AG04450 (cell line): ENCODE measurements at places on chromosomes 16 and 17.

DNA sequence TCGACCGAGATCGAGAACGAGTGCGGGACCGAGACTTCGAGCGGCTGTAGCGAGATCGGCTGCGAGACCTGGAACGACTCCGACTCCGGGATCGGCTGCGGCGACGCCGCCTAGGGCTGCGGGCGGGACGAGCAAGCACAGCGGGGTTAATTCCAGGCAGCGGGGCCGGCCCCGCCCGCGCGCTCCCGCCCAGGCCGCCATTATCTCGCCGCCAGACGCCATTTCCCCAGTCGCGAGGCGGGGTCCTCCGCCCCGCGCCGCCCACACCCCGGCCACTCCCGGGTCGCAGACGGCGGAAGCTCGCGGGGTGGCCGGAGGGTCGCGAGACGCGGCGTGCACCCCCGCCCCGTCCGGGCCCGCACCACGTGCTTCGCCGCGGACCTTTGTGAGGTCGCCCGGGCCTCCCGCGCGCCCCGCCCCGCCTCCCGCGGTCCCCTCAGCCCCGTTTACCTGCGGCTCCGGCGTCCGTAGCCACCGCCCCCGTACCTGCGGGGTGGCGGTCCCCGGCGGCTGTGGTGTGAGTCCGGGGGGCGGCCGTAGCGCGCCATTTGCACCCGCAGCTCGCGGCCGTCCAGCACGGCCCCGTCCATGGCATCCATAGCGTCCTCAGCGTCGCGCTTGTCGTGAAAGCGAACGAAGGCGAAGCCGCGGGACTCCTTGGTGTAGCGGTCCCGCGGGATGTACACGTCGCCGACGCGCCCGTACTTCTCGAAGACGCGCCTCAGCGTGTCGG, 616 bp downstream of the SRSF2 start:
- no peak for DNase-seq

DNA sequence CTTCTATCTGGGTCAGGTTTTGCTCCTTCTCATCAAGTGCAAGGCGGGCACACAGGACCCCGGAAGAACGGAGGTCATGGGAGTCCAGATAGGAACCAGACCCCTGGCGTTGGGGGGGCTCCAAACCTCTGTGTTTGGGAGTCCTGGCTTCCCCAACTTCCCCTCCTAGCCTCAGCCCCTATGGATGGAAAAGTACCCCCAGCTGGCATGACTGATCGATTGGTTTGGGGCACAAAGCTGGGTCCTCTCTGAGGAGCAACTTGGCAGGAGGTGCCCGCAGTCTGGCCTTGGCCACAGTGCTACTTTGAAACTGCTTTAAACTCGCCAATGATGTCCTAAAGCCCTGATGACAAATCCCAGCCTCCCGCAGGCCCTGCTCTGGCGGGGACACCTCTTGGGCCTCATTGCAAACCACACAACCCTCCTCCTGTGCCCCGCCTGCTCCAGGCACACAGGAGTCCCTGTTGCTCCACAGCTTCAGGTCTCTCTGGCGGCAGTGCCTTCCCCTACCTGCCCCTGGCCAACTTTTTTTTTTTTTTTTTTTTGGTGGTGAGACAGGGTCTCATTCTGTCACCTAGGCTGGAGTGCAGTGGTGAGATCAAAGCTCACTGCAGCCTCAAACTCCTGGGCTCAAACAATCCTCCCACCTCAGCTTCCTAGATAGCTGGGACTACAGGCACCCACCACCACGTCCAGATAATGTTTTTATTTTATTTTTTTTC, 38.0 kb upstream of the SNN start:
- DNase-seq, result no peak

GRCh38 chr17:64221679-64222078, 41.4 kb downstream of the TEX2 start:
- DNase-seq, result no peak

DNA sequence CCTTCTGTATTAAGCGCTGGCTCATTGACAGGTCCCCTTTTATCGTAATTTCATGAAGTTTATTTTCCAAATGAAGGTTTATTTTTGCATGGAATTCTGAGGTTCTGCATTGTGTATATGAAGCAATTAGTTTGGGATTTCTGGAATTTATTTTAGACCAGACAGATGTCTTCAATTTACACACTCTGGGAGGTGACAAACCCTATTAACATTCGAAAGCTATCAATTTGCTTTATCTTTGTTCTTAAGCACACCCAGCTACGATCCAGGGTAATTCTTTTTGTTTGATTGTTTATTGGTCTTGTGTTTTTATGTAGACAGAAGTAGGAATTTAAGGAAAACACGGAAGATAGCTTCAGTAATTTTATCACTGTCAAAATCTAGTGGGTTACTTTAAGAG, 264.6 kb downstream of the HS3ST3A1 start:
- no peak for DNase-seq

GRCh38 chr16:83838151-83838550, 30.4 kb downstream of the HSBP1 start:
- no peak for DNase-seq

DNA sequence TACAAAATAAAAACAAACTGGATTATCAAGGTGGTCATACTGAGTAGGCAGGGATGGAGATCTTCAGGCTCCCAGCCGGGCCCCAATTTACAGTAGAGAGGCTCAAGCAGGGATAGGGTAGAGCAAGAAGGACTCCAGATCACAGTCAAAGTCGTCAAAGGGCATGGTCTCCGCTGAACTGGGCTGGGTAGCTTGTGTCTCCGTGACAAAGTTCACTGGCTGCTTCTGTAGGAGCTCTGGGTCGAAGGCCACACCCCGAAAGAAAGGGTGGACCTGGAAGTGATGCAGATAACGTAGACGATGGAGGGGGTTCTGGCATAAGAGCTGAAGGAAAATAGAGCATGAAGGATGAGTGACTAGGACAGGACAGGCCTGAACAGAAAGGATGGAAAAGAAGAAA, 3.6 kb downstream of the RSKR start:
- no peak for DNase-seq

GRCh38 chr17:10698096-10698818, 863 bp downstream of the ADPRM start:
- no peak for DNase-seq

DNA sequence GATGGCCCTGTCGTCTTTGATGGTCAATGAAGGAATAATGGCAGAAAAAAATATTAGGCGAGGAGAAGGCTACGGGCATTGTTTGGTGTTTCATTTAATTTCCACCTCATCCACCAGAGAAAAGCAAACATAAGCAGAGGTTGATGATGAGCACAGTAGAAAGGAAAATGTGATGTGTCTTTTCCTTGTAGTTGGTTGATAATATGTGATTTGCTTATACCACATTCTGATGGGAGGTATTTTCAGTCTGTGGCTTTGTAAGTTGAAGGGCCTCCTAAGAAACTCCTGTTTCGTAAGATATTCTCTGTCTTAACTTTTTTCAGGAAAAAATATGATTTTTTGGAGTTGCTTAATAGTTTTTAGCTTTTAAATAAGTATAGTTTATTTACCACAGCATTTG, 215.7 kb downstream of the PRKCA start:
- no peak for DNase-seq

GRCh38 chr17:5705081-5705875, 121.0 kb upstream of the NLRP1 start:
- DNase-seq, result no peak

- no peak for DNase-seq
Measured at GRCh38 chr16:89103781-89104180, 10.1 kb downstream of the ACSF3 start.

DNA sequence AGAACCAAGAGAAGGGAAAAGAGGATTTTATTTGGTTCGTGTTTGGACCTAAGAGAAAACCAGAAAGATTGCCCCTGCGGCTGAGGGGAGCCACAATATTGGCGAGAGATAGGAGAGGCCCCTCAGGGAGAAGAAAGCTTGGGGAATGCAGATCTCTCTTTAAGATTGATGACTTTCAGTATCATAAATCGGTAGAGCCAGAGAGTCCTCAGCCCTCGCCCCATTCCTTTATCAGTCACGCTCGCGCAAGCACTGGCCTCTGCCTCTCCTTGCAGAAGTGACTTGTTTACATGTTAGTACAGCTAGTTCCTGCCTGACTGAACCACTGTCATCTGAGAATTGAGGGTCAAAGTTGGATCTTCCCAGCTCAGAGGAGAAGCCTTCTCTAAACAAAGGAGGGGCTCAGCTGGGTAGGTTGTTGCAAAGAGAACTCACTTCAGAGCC, 21.5 kb upstream of the KRT19 start:
- no peak for DNase-seq

GRCh38 chr16:29927070-29927905, 1.3 kb upstream of the KCTD13 start:
- DNase-seq, result no peak

DNA sequence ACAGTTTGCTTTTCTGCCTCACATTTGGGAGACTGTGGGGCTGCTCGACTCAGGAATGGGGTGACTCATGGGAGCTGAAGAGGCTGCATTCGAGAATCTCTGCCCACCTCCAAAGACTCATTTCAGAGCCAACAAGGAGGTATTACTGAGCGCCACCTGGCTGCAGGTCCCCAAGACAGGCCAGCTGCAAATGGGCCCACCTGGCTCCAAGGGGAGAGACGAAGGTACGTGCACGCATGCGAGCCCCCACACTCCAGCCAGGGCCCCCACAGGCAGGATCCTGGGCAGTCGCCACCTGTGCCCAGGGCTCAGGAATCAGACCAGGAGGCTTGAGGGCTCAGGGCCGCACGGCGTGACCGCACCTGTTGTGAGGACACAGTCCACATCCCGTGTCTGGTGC, 6.0 kb downstream of the HAGHL start:
- DNase-seq, result no peak

DNA sequence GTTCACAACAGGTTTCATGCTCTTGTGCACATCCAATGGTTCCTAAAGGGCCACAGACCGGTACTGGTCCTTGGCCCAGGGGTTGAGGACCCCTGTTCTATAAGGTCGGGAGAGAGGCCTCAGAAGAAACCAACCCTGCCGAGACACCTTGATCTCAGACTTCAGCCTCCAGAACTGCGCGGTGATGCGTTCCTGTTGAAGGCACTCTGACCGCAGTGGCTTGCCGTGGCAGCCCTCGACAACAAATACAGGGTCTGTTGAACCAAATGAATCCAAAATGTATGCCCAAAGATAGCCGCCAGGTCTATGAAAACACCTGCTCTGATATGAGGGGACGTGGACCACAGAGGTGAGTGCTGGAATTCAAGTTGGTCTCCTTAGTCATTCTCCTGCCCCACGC, 389.8 kb downstream of the SEC14L1 start:
- DNase-seq, result no peak

DNA sequence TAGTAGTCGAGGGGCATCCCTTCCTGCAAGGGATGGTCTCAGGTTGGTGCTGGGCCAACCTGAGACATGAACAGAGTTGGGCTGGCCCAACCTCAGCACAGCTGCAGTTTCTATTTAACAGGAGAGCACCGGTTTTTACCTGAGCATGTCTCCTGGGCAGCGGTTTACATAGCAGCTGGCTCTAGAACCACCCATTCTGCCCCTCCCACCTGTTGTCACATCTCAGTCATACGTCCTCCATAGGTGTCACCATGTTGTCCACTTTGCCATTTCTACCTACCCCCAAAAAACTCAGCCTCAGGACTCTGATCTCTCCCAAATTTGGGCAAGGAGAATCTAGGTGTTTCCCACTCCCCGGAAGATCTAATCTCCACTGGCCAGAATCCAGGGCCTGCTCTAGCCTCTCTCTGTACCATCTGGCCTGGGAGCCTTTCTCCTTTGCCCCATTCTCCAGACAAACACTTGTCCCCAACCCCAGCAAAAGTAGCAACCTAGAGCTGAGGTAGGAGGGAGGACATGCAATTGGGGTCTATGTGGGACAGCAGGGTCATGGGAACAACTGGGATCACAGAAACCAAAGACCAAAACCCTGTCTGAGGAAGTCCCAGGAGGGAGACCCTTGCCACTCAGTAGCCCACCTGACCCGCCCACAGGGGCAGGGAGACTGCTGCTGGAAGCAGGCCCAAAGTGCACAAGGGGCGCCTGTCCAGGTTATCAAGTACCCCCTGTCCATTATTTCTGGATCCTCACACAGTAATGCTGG, 19.1 kb downstream of the ETV4 start:
- DNase-seq, result no peak

GRCh38 chr17:15908378-15908777, 36.6 kb upstream of the ADORA2B start:
- no peak for DNase-seq

- no peak for DNase-seq
Measured at GRCh38 chr16:2818272-2818876, 1.3 kb downstream of the PRSS21 start.

DNA sequence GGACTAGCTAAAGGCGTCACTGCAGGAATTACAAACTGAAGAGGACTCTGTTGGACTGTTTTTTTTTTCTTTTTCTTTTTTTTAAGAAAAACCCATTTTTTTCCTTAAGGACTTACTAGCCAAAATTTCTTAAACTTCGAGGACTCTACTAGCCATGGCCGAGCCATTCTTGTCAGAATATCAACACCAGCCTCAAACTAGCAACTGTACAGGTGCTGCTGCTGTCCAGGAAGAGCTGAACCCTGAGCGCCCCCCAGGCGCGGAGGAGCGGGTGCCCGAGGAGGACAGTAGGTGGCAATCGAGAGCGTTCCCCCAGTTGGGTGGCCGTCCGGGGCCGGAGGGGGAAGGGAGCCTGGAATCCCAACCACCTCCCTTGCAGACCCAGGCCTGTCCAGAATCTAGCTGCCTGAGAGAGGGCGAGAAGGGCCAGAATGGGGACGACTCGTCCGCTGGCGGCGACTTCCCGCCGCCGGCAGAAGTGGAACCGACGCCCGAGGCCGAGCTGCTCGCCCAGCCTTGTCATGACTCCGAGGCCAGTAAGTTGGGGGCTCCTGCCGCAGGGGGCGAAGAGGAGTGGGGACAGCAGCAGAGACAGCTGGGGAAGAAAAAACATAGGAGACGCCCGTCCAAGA, 878 bp downstream of the HEXIM1 start:
- DNase-seq, result no peak

DNA sequence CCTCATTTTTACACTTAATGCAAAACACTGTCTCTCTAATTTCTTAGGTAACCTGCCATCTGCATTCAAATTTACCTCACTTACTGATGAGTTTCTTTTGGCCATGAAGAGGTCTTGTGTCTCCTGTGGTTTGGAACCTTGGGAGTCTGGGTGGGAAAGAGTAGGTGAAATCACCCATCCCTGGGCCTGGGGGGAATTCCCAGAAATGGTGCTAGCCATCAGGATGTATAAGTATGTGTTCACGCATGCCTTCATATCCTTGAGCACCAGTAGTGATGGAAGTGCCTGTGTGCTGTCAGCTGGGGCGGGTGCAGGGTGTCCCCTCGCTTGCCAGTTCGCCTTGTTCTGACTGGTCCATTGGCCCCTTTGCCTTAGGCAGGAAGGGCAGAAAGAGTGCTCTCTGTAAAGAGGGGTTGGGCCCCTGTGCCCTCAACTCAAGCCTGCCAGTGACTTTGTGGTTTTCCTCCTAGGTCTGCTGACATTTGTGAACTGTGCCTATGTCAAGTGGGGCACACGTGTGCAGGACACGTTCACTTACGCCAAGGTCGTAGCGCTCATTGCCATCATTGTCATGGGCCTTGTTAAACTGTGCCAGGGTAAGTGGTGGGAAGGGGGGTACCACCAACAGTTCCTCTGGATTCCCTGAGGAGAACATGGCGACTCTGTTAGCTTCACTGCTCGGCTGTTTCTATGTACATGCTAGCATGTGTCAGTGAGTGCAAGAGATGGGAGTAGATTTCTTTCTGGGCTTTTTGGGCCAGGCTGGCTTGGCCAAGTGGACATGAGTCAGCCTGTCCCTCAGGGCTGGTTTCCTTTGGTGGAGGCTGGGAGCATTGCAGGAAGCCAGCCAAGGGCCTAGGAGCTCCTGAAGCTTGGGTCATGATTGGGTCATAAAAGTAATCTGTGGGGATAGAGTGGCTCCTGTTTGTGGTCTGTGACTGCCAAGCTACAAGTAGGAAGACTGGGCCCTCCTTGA, 23.2 kb downstream of the SLC7A6OS start:
- no peak for DNase-seq

- DNase-seq, result no peak
Measured at GRCh38 chr17:3762922-3763776, 37.8 kb downstream of the ITGAE start.
